Stimulated activated naive CD4-positive, alpha-beta T cell (primary cell): ENCODE measurements at places on chromosomes 7 and 10.

- no peak for DNase-seq
Measured at GRCh38 chr10:48902096-48902495, 37.5 kb downstream of the LRRC18 start.

- no peak for DNase-seq
Measured at GRCh38 chr7:4939971-4940728, 18.8 kb downstream of the MMD2 start.

DNA sequence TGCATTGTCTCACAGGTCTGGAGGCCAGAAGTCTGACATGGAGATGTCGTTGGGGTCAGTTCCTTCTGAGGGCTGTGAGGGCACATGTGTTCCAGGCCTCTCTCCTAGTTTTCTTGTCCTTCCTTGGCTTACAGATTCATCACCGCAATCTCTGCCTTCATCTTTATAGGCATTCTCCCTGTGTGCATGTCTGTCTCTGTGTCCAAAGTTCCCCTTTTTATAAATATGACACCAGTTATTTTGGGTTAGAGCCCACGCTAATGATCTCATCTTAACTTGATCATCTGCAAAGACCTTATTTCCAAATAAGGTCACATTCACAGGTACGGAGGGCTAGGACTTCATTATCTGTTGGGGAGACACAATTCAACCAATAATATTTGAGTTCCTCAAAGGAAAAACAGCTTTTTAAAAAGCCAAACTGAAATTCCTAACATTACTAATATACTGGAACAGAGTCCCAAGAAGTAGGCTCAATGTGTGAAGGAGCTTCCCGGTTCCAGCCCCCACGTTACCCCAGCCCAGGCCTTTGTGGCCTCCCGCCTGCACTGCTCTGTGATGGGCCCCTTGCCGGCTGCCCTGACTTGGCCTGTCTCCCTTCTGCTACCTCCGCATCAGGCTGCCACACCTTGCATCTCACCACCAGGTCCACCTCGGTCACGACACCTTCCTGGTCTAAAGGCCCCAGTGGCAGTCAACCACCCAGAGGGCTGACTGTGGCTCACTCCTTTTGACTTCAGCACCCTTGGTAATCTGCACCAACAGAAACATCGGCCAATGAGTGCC is 142.7 kb downstream of the KCNMA1 start:
- no peak for DNase-seq

DNA sequence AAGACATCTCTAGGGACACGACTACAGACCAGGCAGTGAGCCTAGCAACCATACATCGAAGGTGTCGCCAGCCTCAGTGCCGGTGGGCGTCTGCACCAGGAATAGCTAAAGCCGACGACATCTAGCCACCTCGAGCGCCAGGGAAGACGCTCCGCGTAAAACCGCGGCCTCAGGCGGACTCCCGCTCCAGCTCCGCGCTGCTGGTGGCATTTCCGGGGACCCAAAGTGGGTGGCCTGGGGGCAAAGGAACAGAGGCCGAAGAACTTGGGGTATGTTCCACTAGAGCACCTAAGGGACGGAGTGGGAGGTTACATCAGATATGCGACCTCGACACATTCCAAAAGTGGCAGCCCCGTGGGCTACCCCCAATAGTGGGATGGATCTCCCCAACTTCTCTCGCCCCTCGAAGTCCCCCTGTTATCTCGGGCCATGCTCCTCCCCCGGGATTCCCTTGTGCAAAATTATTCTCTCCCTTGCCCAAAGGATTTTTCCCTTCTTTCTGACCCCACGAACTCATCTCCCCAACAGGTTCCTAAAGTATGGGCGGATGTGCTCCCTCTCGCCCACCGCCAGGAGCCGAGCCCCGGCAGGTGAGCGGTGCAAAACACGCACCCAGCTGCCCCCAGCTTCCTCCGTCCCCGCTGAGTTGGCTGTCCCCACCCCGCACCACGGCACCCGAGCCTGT is 1.2 kb downstream of the KCNMA1 start:
- no peak for DNase-seq
